ENCODE measurements at places on chromosomes 11 and 22.

DNA sequence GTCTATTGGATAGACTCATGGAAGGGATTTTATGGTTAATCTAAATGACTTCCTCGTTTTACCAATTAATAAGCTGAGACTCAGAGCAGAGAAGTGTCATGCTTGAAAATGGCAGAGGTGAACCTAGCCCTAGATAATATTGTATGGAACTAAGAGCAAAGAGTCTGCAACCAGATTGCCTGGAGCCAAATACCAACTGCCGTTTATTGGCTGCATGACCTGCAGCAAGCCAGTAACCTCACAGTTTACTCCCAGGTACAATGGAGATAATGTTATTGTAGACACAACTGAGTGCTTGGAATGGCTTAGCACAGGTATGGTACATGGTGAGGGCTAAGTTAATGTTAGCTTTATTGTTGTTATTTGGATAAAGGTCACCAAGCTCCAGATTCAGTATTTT, 84.6 kb upstream of the FAT3 start:
- DNase-seq: no peak

- no peak for DNase-seq
Measured at GRCh38 chr11:14981507-14981906, 9.4 kb upstream of the CALCA start.

DNA sequence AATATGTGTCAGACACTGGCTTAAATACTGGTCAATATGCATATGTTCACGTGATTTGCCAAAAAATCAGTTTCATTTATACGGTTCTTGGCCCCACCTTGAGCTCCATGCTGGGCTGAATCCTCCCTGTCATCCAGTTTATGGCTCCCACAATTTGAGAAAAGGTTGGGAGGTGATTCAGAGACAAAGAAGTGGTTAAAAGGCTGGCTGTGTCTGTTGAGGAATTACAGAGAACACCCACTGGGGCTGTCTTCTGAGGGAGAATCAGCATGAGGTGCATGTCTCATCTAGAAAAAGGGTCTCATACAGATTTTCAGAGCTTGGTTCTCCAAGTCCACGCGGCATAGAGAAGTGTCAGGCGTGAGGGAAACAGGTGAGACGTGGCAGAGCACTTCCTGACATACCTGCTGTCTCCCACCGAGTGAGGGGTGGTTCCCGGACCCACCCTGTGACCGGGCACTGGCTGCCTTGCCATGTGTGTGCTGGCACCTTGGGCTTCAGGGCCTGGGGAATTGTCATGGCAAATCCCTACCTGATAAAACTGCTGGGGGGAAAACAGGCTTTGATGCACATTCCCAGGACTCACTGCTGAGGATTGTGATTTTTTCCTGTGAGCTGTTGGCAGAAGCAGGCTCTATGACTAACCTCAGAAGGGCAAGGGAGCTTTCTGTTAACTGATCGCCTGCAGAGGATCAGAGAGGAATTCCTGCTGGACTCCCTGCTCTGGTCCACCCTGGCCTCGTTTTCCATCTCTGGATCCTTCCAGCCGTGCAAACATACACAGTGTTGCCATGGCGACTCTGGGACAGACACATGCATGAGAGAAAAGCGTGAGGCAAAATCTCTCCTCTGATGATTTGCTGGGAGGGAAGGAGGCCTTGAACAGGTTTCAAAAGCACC, 223.6 kb downstream of the ADAMTS15 start:
- DNase-seq: peak; percentile 86

- DNase-seq: peak; percentile 81
Measured at GRCh38 chr11:36009473-36009872, 65.6 kb downstream of the LDLRAD3 start.

GRCh38 chr22:42811459-42811858, 45.6 kb downstream of the ARFGAP3 start:
- DNase-seq: no peak

DNA sequence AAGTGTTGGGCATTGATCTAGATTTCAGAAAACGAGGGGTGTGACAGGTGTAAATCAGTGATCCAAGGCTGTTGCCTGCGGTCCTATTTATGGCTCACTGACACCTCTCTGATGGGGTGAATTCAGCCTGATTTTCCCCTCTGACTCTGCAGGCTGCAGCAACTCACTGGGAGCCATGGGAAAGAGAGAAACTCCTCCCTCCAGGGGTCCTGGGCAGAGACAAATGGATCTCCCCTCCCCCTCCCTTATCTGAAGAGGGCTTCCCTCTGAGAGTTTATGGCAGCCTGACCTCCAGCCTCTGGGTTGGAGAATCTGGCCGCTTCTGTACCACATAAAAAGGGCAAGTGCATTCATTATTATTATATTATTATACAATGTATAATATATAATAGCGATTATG, 1.8 kb upstream of the PKNOX2 start:
- DNase-seq: no peak

DNA sequence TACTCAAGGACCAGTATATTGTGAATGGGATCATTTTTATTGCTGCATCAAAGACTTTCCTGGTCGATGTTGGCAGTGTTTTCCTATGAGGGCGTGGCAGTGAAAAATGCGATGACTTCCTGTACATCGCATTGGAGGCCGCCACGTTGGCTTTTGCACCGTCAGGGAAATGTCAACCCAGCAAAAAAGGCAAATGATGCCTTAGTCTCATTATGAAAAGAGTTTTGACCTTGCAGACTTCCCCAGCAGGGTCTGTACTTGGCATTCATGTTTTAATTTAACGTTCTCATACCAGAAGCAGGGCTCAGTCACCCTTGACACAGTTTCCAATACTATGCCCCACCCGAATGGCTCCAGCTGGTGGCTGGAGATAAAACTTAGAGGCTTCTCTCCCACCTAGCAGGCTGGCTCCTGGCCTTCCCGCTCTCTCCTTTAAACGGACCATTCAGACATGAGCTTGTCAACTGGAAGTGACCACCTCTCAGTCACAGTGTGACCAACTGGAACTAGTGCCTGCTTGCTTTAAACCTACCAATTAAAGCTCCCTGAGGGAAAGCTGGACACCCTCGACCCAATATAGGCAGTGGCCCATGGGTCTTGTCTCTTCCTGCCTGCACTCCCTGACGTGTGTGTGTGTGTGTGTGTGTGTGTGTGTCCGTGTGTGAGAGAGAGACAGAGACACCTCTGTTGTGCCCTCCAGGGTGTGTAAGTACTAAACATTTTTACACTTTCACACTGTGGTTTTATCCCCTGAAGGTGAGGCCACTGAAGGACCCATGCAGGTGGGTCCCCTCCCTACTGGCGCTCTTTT, 8.7 kb upstream of the GDPD5 start:
- DNase-seq: no peak

- no peak for DNase-seq
Measured at GRCh38 chr11:60375316-60375715, 3.0 kb upstream of the MS4A7 start.

DNA sequence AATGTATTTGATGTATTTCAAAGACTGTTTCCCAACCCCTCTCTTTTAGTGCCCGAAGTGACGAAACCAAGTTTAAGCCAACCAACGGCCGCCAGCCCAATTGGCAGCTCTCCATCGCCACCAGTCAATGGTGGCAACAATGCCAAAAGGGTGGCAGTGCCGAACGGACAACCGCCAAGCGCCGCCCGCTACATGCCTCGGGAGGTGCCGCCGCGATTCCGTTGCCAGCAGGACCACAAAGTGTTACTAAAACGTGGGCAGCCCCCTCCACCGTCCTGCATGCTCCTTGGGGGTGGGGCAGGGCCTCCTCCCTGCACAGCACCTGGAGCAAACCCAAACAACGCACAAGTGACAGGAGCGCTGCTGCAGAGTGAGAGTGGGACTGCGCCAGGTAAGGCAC, 84.1 kb downstream of the TNRC6B start:
- DNase-seq: no peak

GRCh38 chr11:34899633-34900016, 16.6 kb downstream of the APIP start:
- DNase-seq: peak; percentile 12

- DNase-seq: no peak
Measured at GRCh38 chr11:44785856-44786607, 59.3 kb downstream of the TSPAN18 start.

DNA sequence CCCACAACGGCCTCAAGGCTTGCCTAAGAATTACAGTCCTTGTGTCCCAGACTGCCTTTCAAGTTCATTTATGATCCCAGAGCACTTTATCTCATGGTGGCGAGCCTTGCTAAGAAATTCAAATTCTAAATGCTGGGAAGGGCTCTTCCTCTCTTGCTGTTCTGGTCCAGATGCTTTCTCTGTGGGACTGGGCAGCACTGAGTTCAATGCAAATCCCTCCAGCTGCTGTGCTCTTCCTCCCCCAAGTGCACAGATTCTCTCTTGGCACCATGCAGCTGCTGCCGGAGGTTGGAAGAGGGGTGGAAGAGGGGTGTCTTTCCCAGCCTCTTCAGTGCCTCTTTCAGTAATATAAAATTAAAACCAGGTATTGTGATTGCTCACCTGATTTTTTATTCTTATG, 828.0 kb downstream of the DLG2 start:
- DNase-seq: no peak

DNA sequence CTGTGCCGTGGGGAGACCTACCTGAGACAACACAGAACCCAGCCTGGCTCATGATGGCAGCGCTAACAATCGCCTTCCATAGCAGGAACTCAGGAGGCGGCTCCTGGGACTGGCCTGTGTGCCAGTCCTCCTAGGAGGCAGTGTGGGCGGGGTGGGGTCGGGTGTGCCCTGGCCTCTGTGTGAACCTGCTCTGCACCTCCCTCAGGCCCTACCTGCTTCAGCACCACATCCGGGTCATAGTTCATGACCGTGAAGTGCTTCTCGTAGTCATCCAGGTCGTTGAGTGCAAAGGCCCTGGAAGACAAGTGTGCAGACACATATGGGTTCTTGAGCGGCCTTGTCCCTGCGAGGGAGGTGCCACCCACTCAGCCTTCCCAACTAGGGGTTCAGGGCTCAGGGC, 15.3 kb downstream of the TTLL12 start:
- no peak for DNase-seq

DNA sequence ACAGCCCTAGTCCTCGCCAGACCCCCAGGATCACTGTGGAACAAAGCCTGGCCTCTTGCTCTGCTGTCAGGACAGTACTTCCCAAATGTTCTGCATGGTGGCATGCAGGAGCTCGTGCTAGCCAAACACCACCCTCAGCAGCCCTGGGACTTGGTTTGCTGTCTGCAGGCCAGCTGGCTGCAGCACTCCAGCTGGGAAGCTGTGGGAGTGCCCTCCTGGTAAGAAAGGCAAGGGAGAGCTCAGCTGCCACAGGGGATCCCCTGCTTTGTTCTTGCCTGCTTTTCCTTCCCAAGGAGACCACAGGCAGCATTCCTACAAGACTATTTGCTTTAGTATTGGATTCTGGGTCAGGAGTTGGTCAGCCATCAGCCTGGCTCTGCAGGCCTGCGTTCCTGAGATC, 27.9 kb downstream of the TCIRG1 start:
- DNase-seq: no peak

DNA sequence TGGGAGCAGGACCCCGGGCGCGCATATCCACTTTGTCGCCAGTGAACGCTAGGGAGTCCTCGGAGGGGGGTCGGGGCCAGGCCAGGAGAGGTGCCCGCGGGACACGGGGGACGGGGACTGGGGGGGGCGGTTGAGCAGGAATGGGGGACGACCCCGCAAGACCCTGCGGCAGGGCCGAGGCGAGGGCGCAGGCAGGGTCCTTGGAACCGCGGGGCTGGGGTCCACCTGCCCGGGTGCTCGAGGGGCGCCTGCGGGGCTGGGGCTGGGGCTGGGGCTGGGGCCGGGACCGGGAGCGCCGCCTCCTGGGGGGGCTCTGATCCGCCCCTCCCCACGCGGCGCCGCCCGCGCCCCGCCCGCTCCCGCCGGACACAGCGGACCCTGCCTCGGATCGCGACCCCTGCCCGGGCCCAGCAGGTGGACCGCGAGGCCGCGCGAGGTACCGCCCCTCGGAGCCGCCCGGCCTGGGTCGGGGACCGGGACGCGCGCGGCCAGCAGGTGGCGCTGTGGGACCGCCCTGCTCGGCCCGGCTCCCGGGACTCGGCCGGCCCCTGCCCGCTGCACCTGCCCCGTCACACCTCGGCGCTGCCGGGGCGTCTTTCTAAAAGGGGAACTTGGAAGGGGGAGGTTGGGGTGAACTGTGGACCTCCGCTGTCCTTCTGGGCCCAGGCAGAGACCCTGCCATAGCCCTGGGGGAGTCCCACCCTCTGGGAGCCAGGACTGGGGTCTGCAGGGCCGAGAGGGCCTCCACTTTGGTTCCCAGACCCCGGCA, 11.0 kb downstream of the CRELD2 start:
- DNase-seq: peak; percentile 26

DNA sequence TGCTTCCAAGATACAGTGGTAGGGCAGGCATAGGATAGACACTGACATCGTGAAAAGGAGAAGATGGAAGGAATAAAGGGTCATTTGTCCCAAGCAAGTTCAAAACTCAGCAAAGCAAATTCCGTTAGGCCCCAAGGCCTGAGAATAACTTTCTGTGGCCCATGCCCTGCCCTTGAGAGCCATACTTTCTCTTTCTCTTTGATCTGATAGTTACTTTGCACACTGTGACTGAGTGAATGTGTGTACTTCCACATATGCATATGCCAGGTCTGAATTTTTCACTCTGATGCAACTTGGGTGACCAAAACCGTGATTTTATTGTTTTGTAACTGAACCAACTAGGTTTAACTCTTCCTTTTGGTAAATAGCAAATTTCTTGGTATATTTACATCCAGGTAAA, 371.5 kb downstream of the RAB38 start:
- no peak for DNase-seq

- DNase-seq: no peak
Measured at GRCh38 chr22:44219101-44219870, 38.6 kb downstream of the PARVG start.

Data from fibroblast of skin of right biceps (primary cell).